ENCODE measurements at places on chromosomes 5 and 9.

DNA sequence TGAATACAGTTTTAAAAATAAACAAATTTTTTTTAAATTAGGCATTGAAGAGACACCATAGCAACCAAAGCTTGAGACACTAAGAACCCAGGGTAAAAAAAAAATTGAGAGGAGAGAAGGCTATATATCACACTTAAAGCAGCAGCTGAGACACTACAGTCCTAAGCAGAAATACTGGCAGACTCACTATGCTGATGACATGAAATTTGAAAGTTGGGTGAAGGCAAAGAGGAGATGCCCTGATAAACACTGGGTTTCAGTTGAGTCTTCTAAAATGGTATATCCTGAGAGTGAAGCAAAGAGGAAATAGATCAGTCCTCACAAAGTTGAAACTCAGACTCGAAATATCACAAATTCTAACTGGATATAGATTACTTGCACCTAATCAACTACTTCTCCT lies 419.9 kb upstream of the CDH9 start:
- H3K27ac ChIP-seq = no peak overlapping the region
- H3K4me1 ChIP-seq = no peaks in the 10 kb centered on the region
- no peak for DNase-seq
- H3K27me3 ChIP-seq = no peaks in the 10 kb centered on the region

GRCh38 chr5:117734056-117734455 lies 1159.4 kb upstream of the SEMA6A start:
- no peak overlapping the region for H3K4me3 ChIP-seq
- H3K27ac ChIP-seq = no peak overlapping the region
- no peak for DNase-seq
- no peaks in the 10 kb centered on the region for H3K36me3 ChIP-seq
- no peaks in the 10 kb centered on the region for H3K27me3 ChIP-seq

GRCh38 chr5:40646266-40646665 lies 33.4 kb upstream of the PTGER4 start:
- no peak overlapping the region for H3K4me3 ChIP-seq
- no peak overlapping the region for H3K27ac ChIP-seq
- no peaks in the 10 kb centered on the region for H3K27me3 ChIP-seq

- no peak overlapping the region for H3K4me3 ChIP-seq
- DNase-seq = peak; percentile 36
- no peaks in the 10 kb centered on the region for H3K4me1 ChIP-seq
- H3K27me3 ChIP-seq = no peaks in the 10 kb centered on the region
- H3K36me3 ChIP-seq = no peaks in the 10 kb centered on the region
These were observed 133.9 kb downstream of the MAN2A1 start for GRCh38 chr5:109823597-109823996.

DNA sequence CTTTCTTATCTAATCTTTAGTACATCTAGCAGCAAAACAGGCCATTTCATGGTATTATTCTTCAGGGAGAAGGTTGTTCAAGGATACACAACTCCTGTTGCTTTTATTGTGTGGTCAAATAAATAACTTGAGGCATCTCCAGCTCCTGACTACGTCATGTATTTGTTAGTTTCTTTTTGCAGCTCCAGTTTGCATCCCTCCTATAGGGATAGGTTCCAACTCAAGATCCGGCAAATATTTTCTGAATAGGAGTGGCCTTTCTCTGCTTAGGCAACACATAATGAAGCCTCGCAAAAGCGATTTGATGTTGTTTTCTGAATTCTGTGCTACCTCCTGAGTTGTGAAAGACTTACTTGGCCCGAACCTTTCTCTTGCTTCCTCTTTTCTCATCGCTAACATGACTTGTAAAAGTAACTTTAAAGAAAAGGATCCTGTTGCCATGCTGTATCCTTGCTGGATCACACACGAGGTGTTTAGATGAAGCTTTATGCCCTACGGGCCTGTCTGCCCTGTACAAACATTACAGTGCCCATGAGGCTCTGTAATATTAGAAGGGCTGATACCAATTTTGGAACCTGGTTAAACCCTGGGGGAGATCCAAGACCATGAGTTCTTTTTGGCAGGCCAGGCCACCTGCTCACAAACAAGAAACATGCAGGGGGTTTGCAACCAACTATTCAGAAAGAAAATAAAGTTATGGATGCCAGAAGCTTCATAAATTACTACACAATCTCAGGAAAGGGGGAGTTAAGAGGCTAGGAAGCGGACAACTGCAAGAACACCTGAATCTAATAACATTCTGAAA lies 149.8 kb upstream of the FGF10 start:
- H3K4me3 ChIP-seq = no peak overlapping the region
- no peaks in the 10 kb centered on the region for H3K4me1 ChIP-seq
- no peaks in the 10 kb centered on the region for H3K27me3 ChIP-seq
- H3K27ac ChIP-seq = no peak overlapping the region
- no peak for DNase-seq

GRCh38 chr9:78074385-78075291 lies 43.0 kb upstream of the GNAQ start:
- DNase-seq = no peak
- no peaks in the 10 kb centered on the region for H3K27me3 ChIP-seq
- H3K27ac ChIP-seq = no peak overlapping the region

GRCh38 chr9:33222031-33222430 lies 17.9 kb upstream of the SPINK4 start:
- no peak overlapping the region for H3K27ac ChIP-seq
- no peak overlapping the region for H3K4me3 ChIP-seq
- 0 out of 2 replicates have a peak, but pooled peaks cover 2% of the 10 kb centered on the region for H3K4me1 ChIP-seq
- no peaks in the 10 kb centered on the region for H3K36me3 ChIP-seq

DNA sequence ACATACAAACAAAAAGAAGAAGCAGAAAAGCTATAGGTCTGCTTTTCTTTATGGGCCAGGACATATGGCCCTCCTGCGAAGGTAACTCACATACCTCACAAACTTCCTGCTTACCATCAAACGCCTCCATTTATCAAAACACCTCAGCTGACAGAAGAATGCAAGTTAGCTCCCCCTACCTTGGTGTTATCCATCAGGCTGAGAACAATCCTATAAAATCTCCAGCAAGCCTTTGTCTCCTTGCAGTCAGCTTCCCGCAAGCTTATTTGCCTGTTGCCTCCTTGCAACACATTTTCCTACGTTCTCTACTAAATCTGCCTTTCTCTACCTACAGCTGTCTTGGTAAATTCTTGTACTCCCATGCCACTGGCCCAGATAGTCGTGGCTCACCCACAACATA lies 22.7 kb upstream of the PCA3 start:
- no peak for DNase-seq
- H3K36me3 ChIP-seq = no peaks in the 10 kb centered on the region
- H3K27me3 ChIP-seq = no peaks in the 10 kb centered on the region
- H3K27ac ChIP-seq = no peak overlapping the region

DNA sequence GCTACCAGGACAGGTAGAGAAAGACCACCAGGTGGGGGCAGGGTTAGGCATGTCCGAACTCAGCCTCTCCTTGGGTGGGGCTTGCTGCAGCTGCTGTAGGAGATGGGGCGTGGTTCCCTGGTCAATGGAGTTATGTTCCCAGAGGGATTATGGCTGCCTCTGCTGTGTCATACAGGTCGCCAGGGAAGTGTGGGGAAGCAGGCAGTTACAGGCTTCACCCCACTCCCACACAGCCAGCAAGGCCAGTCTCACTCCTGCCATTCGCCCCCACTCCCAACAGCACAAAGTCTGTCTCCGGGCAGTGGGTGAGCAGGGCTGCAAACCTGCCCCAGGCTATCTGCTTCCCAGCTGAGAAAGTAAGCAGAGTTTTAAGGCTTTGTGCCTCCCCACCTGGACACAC lies 20.0 kb upstream of the CEP72 start:
- no peak for DNase-seq
- H3K27me3 ChIP-seq = peaks cover 13% of the 10 kb centered on the region
- H3K4me3 ChIP-seq = no peak overlapping the region
- no peaks in the 10 kb centered on the region for H3K4me1 ChIP-seq

DNA sequence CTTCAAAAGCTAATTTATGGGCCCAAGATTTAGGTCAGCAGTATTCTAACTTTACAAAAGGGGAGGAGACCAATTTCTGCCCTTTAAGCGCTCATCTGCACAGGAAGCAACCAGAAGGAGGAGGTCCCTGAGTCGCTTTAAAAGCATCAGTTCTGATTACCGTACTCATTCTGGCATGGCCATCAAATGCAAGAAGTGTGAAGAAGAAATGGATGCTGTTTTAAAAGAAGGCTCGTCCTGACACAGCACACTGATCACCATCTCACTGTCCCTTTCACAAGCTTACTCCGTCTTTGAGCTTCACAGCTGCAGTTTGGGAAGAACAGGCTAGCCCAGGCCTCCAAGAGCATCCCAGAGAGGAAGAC lies 17.5 kb downstream of the ZNF608 start:
- no peak overlapping the region for H3K4me3 ChIP-seq
- no peaks in the 10 kb centered on the region for H3K27me3 ChIP-seq
- H3K27ac ChIP-seq = peak overlapping the region; percentile 85
- peaks cover 80% of the 10 kb centered on the region for H3K4me1 ChIP-seq
- no peaks in the 10 kb centered on the region for H3K36me3 ChIP-seq

DNA sequence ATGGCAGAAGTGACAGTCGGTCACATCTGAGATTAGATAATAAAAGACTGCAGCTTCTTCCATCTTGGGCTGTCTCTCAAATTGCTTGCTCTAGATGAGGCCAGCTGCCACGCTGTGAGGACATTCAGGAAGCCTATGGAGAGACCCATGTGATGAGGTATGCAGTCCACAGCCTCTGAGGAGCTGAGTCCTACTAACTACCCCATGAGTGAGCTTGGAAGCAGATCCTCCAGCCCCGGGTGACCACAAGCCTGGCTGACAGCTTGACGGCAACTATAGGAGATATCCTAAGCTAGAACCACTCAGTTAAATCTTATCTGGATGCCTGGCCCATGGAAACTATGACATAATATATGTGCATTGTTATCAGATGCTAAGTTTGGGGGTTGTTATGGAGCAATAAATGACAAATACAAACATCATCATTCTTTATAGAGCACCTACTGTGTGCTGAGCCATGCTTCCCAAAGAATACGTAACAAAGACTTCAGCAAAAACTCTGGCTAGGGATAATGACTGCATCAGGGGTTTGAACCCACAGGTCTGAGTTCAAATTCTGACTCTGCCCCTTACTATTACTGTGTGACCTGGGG lies 26.7 kb downstream of the KCNV2 start:
- no peak overlapping the region for H3K4me3 ChIP-seq
- no peaks in the 10 kb centered on the region for H3K27me3 ChIP-seq
- no peak overlapping the region for H3K27ac ChIP-seq
- H3K36me3 ChIP-seq = no peaks in the 10 kb centered on the region
- no peak for DNase-seq

DNA sequence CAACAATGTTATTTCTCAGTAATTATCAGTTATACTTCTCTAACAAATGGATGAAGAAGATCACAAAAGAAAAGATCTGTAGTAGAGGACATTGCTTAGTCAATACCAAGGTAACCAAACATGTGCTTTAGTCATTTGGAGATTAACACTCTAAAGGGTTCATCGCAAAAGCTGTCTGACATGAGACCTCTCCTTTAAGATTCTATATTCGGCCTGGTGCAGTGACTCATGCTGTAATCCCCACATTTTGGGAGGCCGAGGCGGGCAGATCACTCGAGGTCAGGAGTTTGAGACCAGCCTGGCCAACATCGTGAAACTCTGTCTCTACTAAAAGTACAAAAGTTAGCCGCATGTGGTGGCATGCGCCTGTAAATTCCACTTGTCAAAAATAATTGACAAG lies 18.3 kb upstream of the CKMT2 start:
- H3K36me3 ChIP-seq = no peaks in the 10 kb centered on the region
- no peaks in the 10 kb centered on the region for H3K4me1 ChIP-seq
- H3K27me3 ChIP-seq = no peaks in the 10 kb centered on the region
- no peak overlapping the region for H3K27ac ChIP-seq
- H3K4me3 ChIP-seq = no peak overlapping the region

GRCh38 chr5:1100664-1101574 lies 10.9 kb downstream of the SLC12A7 start:
- H3K27me3 ChIP-seq = no peaks in the 10 kb centered on the region
- H3K36me3 ChIP-seq = peaks cover 2% of the 10 kb centered on the region
- no peak for DNase-seq
- H3K4me3 ChIP-seq = peak overlapping the region; percentile 51

DNA sequence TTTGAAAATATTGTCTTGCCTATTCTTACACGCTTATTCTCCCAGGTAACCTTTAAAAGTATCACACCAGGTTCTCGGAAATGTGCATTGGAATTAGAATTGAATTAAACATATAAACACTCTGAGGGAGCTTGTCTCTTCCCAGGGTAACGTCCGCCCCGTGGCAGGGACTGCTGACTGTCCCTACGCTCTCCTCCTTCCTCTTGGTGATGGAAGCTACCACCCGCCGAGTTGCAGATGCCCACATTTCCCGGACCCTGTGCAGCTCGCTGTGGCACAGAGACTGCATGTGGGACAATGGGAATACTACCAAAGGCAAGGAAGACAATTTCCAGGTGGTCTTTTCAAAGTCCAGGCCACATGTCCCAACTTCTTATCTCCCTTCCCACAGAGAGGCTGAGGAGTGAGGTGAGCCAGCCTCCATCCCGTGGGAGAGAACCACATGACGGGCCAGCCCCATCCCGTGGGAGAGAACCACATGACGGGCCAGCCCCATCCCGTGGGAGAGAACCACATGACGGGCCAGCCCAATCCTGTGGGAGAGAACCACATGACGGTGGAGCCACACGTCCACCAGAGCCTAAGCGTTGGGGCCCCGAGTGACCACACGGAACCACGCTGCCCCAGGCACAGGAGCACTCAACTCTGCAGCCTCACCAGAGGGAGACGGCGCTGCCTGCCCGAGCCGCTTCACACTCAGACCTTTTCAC lies 249.4 kb upstream of the IRX1 start:
- no peaks in the 10 kb centered on the region for H3K36me3 ChIP-seq
- DNase-seq = no peak
- H3K27ac ChIP-seq = no peak overlapping the region
- no peaks in the 10 kb centered on the region for H3K27me3 ChIP-seq

DNA sequence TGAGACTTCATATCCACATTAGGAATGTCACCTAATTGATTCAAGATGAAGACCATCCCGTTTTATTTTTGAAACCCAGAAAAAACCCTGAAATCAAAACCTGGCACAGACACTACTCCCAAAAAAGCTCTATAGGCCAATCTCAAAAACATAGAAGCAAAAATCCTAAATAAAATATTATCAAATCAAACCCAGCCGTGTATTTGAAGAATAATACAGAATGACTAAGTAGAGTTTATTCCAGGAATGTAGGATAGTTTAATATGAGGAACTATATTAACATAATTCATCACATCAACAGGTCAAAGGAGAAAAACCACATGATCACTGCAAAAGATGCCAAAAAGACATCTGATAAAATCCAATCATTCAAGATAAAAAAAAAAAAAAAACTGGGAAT lies 167.1 kb downstream of the ACTL7B start:
- no peak for DNase-seq
- H3K4me3 ChIP-seq = no peak overlapping the region
- no peaks in the 10 kb centered on the region for H3K36me3 ChIP-seq

GRCh38 chr5:124744170-124744971 lies 2.1 kb downstream of the ZNF608 start:
- H3K4me3 ChIP-seq = peak overlapping the region; percentile 82
- no peaks in the 10 kb centered on the region for H3K27me3 ChIP-seq

Measured in Panc1 (cell line).